Stimulated activated CD4-positive, alpha-beta T cell treated with anti-CD3 and anti-CD28 coated beads, TNF-alpha, amount 100 ng/mL, for 4 hours (primary cell): ENCODE measurements at places on chromosomes 1 and 21.

- DNase-seq: no peak
These were observed 16.4 kb upstream of the ZNF281 start for GRCh38 chr1:200426196-200426595.

- DNase-seq: no peak
These were observed 108.6 kb downstream of the CASZ1 start for GRCh38 chr1:10687782-10688408.

DNA sequence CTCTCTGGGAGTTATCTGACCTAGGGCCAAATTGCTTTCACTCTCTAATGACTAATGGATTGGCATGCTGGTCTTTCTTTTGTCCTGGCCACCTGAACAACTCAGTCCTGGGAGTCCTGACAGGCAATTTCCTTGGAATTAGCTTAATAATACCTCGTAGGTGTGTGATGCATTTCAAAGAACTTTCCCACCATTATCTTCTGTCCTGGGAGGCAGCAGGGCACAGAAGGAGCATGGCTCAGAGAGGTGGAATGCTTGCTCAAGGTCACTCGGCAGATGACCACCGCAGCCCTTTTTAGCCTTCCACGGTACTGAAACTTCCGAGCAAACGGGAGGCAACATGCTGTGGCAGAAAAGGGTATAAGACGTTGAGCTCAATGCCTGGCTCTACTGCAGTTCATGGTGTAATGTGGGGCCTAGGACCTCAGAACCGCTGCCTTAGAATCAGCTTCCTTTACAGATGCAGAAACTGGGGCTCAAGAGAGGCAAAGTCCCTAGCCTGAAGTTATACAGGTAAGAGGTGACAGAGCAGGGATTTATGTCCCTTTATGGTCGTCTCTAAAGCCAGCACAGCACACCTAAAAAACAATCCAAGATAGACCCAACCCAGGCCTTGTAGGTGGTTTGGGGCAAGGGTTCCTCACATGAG, 3.2 kb downstream of the ID3 start:
- no peak for DNase-seq

DNA sequence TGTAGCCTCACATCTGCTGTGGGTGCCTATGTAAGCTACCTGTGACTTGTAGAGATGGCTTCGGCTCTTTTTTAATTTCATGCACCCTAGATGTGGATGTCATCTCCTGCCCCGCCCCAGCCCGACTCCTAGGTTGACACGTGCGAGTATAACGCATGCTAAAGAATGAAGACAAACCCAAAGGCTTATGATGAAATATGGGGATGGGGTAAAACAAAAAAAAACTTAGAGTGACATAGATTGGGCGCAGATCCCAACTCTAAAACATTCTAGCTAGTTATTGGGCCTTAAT, 613 bp upstream of the ERO1B start:
- DNase-seq: no peak

DNA sequence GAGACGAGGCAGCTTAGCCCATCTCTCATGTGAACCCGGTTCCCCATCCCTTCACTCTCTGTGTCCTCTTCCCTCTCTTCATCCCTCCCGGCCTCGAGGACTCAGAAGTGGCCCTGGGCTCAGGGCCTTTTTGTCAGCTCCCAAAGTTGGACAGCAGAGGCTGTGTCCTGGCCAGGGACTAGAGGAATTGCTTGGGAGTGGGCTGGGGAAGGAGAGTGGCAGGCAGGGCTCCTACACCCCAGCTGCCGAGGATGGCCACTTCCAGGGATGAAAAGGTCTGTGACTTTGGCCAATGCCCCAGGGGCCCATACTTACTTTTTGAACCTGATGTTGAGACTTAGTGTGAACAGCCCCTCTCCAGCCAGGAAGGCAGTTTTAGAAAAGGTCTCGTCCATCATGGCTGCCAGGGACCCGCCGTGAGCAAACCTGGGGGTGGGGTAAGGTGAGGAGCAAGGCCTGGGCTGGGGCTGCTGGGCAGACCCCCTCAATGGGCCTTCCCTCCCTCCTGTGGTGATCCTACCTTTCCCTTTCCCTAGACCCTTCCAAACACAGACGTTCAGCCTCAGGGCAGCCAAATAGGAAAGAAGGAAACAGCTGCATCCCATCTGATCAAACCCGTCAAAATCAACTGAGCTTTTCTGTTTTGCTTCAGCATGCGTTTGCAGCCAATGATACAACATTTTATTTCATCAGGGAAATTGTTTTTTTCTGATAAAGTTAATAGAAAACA, 5.5 kb downstream of the THEM5 start:
- DNase-seq: no peak

DNA sequence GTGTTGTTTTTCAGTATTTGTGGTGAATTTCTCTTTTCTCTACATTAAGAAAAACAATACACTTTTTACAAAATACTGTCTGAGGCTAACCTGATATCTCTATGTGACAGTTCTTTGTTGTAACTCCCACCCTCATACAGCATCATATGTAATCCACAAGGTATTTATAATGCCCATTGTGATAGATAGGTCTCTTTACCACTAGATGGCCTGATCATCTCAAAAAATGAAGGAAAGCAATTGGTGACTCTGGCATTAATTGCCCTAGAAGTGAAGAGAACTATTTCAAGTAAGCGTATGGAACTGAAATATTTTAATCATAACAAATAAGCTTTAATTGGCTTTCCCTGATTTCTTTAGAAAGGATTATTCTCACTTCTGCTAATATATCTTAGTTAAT, 36.2 kb upstream of the HFM1 start:
- DNase-seq: no peak

- DNase-seq: no peak
These were observed 35.0 kb downstream of the ZNF496 start for GRCh38 chr1:247296599-247297180.

GRCh38 chr1:244280201-244280600, 171.5 kb downstream of the ADSS2 start:
- no peak for DNase-seq

DNA sequence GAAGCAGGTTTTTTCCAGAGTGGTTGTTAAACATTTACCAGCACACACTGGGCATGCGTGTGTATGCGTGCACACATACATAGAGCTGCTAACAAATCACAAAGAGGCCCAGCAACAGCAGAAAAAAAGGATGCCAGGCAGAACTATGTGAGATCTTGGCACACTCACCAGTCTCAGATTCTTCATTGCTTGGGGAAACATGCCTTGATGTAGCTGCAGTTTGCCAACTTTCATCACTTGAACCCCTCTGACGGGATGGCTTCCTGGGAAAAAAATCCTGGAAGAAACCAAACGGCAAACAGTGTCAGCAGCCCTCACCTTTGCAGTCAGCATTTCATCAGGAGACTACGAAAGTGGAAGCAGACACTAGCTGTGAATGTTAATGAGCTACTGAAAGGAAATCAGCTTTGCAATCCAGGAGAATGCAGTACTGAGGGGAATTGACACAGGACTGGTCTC, 609.1 kb downstream of the KIF26B start:
- DNase-seq: no peak

DNA sequence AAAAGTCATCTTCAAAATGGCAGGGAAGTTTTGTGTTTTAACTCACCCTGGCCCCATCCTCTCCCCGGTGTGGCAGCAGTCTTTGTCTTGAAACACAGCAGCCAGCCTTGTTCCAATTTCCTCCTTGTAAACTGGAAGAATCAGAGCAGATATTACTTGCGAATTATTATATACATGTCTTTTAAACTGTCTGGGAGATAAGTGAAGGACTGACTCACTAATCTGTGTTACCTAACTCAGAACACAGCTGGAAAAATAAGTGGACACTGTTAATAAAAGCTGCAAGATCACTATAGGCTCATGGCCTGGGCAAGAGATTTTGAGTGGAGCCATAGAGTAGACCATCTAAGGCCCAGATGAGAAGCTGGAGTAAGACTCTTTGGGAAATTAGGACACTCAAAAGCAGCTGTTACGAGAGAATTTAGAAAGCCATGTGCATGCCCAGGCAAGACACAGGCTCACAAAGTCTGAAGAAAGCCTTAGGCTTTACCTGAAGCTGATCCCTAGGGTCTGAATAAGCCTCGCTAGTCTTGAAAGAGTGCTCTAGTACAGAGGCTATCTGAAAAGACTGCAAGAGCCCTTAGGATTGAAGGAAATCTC, 233.0 kb upstream of the RAB4A start:
- no peak for DNase-seq

DNA sequence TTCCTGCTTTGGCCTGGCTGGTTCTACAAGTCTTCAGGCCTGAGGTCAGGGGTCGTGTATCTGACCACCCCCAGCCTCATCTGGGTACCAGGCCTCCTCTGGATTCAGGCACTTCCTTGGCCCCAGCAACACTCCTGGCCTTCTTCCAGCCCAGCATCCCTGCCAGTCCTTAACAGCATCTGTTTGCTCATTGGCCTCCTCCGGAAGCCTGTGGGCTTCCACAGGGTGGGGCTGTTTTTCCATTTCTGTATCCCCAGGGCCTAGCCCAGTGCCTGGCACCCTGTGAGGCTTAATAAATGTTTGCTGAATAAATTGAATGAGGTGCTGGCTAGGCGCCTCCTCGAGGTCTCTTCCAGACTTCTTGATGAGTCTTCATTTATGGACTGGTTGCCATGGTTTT, 21.5 kb upstream of the GPR37L1 start:
- no peak for DNase-seq
